ENCODE measurements at places on chromosomes 1 and 21.

GRCh38 chr1:181205901-181206300 lies 117.4 kb downstream of the IER5 start:
- no peak for DNase-seq

- DNase-seq = no peak
Measured at GRCh38 chr1:207807690-207808321, 56.0 kb downstream of the CD46 start.

DNA sequence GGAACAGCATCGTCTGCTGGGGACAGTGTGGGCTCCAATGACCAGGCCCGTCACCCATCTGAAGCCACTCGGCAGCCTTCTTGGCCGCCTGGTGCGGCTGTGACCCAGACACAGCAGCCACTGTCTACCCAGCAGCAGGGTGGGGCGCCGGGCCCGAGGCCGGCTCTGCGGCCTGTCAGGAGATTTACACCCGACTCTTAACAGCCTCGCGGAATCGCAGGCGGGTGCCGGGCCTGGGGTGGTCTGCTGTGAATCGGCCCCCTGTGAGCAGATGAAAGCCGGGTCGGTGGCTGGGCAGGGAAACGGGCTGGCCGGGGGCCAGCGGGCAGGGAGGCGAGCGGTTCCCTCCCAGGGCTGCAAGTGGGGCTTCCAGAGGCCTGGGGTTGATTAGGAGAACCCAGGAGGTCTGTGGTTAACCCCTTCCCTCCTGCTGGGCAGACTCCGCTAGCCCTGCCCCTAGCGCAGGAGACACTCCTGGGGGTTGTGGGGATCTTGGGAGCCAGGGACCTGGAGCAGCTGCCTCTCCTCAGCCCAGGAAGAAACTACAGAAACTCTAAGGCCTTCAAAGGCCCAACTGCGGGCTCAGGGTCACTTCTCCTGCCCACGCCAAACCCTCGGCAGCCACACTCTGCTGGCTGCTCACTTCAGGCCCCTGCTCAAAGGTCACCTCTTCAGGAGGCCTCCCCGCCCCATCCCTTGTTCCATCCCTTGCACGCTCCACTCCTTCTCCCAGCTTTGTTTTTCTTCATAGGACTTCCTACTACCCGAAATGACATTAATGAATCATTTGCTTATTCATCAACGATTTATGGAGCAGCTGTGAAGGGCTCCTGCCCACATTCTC lies 15.6 kb downstream of the RUNX3 start:
- no peak for DNase-seq

- DNase-seq = no peak
Measured at GRCh38 chr1:205068457-205069040, 15.7 kb downstream of the TMEM81 start.

- DNase-seq = no peak
Measured at GRCh38 chr1:157292302-157292701, 154.1 kb upstream of the ETV3 start.

- DNase-seq = no peak
Measured at GRCh38 chr1:33004613-33005012, 32.1 kb downstream of the AK2 start.

GRCh38 chr1:147071142-147071541 lies 101.1 kb downstream of the PRKAB2 start:
- no peak for DNase-seq

DNA sequence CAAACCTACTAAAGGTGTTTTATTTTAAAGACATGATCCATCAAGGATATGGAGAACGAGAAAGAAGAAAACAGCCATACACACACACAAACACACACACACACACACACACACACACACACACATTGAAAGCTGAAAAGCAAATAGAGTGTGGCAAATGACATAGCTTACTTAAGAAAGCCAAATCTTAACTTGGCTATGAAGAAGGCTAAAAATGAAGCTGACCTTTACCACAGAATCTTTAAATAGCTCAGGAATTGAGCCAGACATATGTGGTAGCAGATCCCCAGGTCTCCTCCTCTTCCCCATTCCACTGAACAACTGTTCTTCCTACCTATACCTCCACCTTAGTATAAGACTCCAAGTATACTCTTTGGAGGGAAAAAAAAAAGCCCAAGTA lies 185.6 kb downstream of the CLEC20A start:
- DNase-seq = no peak

- DNase-seq = no peak
Measured at GRCh38 chr1:228405979-228406228, 731 bp downstream of the TRIM11 start.

GRCh38 chr1:21647431-21648351 lies 21.5 kb downstream of the RAP1GAP start:
- DNase-seq = peak; percentile 75

- no peak for DNase-seq
Measured at GRCh38 chr1:80523861-80524260, 1276.9 kb upstream of the ADGRL2 start.

DNA sequence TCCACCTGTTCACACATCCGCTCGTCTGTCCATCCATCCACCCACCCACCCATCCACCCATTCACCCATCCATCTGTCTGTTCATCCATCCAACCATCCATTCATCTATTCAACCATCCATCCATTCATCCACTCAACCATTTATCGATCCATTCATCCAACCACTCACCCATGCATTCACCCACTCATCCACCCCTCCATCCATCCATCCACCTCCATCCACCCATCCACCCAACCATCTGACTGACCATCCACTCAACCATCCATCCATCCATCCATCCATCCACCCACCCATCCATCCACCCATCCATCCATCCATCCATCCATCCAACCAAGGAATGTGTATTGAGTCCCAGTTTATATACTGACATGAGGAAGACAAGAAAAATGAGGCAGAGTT lies 73.1 kb downstream of the UMODL1 start:
- DNase-seq = no peak

DNA sequence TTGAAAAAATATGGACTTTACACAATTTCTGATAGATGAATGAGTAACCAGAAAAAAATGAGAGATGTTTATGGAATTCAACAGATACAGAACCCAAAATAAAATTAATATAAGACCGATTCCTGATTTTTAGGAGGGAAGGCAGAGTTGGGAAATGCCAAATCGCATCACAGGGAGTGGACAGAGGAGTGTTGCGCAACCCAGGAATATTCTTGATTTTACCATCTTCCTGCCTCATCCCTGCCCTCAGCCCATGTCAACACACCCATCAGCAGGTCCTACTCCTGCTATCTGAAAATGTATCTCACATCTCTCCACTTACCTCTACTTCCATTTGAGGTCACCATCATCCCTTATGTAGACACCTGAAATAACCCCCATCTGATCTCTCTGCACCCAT lies 221.0 kb downstream of the DSCAM start:
- no peak for DNase-seq

- DNase-seq = no peak
Measured at GRCh38 chr1:159999204-159999603, 32.6 kb downstream of the PIGM start.

- no peak for DNase-seq
Measured at GRCh38 chr1:240611228-240611618, 732 bp downstream of the GREM2 start.

GRCh38 chr21:29753216-29753615 lies 186.6 kb downstream of the GRIK1 start:
- DNase-seq = no peak

DNA sequence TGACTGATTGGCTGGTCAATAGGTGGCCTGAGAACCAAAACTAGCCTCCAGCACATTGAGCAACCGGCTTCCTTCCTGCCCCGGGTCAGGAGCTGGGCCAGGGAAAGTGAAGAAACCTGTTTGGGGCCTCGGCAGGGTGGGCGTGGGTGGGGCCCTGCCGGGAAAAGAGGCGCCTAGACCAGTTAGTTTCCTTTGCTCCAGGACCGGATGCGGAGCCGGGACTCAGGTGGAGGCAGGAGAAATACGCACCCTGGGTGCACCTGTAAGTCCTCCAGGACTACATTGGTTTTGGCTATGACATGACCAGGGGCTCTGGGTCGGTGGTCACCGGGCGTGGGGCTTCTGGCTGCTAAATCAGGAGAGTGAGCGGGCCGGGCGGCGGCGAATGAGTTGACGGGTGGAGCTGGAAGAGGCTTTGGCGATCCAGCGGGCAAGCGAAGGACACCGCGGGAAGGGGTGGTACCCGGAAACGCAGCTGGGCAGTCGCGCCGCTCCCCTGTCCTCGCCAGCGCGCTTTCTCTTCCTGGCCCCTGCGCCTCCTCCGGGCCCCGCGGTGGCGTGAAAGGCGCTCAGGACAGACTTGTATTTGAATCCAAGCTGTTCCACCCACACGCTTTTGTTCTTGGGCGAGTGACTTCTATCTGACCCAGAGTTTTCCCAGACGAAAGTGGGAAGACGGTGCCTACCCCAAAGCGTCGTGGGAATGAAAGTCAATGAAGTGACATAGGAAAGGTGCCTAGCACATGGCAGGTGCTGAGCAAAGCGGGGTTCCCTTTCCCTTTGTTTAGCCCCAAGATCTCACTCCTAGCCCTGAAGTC lies 30.6 kb upstream of the JUN start:
- no peak for DNase-seq

DNA sequence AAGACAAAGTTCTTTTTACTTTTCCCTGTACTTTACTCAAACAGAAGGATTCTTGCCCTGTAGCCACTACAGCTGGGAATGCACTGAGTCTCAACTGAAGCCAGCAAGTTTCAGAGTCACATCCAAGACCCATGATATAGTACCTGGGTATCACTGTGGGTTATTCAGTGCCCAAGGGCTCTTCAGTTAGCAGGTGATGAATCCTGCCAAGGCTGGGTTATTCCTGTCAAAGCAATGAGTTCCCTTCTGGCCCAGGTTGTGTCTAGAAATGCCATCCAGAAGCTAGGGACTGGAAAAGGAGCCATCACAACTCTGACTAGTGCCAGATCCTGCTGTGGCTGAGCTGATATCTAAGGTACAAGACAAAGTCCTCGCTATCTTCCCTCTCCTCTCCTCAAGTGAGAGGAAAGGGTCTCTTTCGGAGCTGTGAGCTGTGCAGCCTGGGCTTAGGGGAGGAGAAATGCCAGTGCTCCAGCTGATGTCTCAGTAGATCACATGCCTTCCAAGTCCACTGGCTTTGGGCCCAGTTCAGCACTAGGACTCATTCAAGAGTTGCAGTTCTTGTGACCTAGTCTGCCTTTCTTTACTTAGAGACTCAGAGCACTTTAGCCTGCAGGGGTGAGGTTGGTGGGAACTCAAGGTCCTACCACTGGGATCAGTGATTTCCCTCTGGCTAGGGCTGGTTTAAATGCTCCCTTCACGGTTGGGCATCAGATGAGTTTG lies 369.4 kb downstream of the TBX15 start:
- DNase-seq = no peak

Data from NT2/D1 (cell line).